Subcutaneous adipose tissue (tissue), 4 donors: ENCODE measurements at places on chromosomes 11 and 22. TPM values are rescaled to one million over a fixed set of nuclear protein-coding genes. Genes with fewer than 3 reads are reported as not detected.

The UNC93B1 gene
- total RNA-seq = 39.6 TPM

The KCNJ11 gene
- total RNA-seq = 0.66 TPM

The UBE4A gene
- total RNA-seq = 57.7 TPM

The CHRDL2 gene
- not detected for total RNA-seq

The PRG2 gene
- not detected for total RNA-seq

The KMT5B gene
- total RNA-seq = 39.0 TPM

The TPBGL gene
- total RNA-seq = not detected

The HOATZ gene
- not detected for total RNA-seq

The PMM1 gene
- total RNA-seq = 182 TPM

The KBTBD4 gene
- 18.3 TPM for total RNA-seq

The GLYAT gene
- 4.9 TPM for total RNA-seq

The HTR3B gene
- not detected for total RNA-seq

The HEPHL1 gene
- not detected for total RNA-seq

The NAA40 gene
- 6.2 TPM for total RNA-seq

The TRPM5 gene
- not detected for total RNA-seq

The USH1C gene
- not detected for total RNA-seq

The H19 gene
- total RNA-seq = 47.1 TPM

The RAG2 gene
- not detected for total RNA-seq

The NLRP14 gene
- not detected for total RNA-seq

The DSCAML1 gene
- total RNA-seq = 0.75 TPM

The GAL3ST1 gene
- total RNA-seq = not detected

The OR51B4 gene
- total RNA-seq = not detected
